AG08395 (cell line): ENCODE measurements at places on chromosomes 5 and 9.

DNA sequence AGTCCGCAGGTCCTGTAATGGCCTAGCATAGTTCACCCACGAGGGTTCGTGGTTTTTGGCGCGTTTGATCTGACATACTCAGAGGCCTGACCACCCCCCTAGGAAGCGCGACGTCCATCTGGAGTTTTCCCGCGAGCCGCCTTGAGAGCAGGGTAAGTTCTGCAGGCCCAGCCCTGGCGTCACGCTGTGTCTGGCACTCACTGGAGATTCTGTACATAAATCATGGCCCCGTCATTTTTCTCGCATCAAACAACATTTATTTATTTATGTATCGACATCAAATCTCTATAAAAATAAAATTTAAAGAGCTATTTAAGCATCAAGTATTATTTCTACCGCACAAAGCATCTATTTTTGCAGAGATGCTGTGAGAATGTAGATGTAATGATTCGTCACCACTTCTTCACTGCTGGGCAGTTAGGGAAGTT is 437 bp upstream of the TRIM41 start:
- no peak for DNase-seq

DNA sequence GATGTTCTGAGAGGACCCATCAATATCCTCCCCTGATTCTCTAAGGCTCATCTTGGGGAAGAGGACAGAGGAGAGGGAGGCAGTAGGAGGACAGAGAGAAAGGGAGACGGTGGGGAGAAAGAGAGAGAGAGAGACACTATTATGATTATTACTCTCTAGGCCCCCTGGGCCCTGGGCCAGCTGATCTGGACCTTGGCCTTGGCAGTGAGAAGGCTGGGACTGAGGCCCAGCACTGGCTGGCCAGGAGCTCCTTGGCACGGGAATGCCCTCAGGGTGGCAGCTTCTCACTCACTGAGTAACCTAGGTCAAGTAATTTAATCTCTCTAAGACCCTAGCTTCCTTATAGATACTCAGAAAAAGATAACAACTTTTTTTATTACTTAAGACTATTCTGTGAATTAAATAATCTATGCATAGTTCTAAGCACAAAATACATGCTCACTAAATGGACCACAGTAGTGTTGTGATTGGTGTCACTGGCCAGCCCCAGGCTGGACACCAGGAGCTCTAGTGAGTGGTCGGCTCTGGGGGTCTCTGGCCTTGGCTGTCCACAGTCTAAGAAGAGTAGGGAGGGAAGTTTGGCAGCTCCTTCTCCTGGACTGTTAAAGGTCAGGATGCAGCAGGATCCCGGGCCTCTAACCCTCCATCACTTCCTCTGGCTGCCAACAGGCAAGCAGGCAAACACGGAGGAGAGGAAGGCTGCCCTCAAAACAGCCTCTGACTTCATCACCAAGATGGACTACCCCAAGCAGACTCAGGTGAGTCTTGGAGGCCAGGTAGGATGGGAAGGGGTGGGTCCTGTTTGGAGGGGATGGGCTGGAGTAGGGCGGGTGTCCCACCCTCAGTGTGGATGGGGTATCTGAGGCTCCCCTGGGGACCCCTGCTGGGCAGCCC is 50.0 kb downstream of the GSN start:
- no peak for DNase-seq

DNA sequence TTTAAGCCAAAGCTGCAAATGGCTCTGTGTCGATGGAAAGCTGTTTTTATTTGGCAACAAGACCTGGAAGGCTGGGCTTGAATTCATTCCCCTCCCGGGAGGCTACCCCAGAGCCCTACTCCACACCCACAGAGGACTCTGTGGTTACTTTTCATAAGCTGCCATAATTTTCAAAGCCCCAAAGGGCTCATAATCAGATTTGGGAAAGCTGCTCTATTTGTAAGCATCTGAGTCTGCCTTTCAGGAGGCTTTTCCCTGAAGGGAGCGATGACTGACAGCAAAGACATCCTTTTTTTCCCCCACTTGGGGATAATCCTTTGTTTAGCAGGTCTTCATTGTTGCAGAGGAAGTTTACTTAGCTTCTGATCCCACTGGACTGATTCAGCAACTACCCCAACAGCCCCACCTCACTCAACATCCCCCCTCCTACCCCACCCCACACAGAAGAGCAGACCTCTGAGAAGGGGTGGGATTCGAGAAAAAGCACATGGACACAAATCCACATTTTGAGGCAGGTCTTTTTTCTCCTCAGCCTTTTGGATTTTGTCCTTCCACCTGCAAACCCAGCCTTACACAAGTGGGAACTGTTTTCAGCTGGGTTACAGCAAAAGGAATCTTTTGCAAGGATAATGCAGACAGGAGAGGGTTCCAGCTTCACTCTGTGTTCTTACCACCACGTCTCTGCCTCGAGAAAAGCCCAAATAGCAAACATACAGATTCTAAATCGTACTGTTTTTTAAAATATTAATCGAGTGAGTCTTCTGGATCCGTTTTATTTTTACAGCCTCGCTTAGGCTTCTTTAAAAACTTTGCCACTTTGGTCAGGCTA is 244.4 kb upstream of the TUT7 start:
- DNase-seq: peak; percentile 23

DNA sequence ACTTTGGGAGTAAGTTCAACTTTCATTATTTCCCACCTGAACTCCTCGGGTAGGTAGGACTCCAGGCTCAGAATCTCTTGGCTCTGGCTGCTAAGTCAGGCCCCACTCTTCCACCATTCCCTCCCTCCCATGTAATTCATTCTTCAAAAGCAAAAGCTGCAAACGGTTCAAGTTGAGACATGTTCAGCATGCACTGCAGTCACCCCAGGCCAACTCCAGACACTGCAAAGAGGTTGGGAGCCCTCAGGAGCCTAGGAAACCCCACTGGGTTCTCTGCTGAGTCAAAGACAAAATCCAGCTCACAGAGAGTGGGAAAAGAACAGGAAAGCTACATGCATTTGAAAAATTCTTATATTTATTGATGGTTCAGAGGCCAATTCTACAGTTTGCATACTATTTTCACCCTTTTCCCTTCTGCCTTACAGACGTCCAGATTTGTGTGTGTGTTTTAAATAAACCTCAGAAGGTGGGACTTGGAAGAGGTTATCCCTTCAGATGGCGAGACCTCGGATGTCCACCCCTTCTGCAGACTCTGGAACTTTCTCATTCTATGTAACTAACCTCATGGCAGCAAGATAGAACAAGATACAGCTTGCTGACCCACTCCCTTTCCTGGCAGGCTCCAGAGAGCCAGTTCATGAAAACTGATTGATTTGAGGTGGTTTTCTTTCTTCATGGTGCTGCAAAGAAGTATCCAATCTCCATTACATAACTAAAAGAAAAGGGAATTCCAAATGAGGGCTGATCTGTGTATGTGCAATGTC is 65.7 kb upstream of the EQTN start:
- no peak for DNase-seq

DNA sequence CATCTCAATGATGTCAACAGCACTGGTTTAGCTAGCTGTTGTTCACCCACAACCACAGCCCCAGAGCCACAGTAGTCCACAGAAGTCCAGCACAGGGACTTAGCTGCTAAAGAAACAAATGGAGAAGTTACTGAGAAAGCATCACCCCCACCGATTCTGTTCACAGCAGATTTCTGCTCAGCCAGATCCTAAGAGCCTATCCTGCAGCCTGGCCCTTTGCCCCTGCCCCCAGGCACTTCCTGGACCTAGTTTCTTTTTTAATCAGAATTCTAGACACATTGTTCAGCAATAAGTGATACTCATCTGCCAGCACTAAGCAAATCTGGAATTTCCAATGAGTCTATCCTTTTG is 7.4 kb downstream of the B4GALT1 start:
- peak; percentile 38 for DNase-seq

DNA sequence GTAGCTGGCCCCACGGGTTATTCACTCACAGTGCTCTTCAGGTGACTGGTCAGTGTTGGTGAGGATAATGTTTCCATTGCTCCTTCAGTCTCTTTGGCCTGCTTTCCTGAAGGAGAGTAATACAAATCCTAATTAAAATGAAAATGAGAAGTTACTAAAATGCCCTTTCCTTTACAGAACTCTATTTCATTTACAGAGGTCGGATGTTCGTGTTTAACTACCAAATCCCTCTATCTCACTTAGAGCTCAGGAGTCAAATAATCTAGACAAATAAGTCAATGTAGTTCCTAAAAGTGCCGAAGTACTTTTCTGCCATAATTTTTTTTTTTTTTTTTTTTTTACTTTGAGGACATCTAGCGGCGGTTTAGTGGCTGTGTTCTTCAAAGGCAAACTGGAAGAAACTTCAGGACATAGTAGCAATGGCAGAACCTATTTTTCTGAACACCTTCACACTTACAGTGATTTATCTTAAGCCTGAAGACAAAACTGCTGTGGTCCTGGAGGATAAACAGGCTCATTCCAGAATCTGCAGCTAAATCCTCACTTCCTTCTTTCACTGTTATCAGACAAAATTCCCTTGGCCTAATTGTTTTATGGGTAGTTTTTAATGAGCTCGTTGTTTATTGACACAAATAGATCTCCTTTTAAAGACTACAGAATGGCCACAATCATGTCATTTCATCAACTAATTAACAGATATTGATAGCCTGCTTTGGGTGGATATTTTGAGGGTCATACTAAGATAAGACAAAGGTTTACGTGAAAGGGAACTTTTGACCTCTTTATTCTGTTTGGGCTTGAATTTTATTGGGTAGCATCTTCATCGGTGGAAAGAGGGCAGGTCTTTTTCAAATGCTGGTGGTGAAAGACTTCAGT is 207.6 kb upstream of the DMRTA1 start:
- DNase-seq: peak; percentile 43

DNA sequence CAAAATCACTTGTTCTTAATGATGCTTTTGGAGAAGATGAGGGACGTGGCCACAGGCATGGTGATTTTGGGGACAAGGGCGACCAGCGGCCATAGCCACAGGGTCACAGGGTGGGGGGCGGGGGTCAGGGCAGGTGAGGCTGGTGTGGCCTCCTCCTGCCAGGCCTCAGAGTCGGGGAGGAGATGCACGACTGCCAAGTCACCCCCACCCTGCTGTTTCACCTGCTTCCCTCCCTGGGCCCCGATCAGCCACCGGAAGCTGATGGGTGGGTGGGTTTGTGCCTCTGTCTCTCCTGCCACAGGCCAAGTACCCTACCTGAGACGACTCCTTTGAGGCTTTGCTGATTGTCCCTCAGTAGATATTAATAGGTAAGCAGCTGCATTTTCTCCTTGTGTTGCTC is 199.3 kb downstream of the PAX5 start:
- no peak for DNase-seq

DNA sequence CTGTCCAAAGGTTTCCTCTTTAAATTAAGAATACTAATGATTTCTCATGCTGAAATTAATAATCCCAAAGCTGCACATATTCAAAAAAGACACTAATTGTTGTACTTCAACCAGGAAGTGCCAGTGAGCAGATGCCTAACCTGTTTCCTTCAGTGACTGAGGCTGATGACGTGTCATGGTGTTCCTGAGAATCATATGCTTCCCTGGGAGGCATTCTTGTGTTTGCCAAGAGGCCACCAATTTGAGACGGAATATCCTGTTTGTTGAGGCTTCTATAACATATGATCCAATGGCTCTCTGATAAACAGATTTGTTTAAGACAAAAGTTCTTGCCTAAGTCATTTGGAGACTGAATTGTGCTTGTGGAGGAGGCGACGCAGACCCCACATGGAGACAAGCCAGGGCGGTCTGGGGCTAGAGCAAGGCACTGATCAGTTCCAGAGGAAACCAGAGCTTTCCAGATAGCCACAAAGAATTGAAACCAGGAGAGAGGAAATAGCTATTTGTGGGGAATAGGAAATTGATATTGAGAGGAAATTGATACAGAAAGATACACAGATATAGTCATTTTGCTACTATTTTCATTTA is 66.4 kb upstream of the ZNF608 start:
- no peak for DNase-seq

GRCh38 chr5:137282216-137282615 is 216.9 kb downstream of the SPOCK1 start:
- no peak for DNase-seq

- DNase-seq: no peak
Measured at GRCh38 chr5:93161661-93162654, 419.1 kb downstream of the NR2F1-AS1 start.

DNA sequence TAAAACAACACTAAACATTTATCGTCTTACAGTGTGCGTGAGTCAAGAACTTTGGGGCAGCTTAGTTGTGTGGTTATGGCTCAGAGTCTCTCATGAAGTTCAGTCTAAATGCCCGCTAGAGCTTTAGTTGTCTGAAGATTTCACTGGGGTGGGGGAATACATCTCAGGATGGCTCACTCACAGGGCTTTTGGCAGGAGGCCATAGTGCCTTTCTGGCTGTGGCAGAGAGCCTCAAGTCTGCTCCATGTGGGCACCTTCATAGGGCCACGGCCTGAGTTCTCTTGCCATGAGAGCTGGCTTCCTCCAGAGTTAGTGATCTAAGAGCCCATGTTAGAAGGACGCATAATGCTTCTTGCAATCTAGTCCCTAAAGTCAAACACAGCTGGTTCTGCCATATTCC is 258.8 kb upstream of the NUDT12 start:
- no peak for DNase-seq

DNA sequence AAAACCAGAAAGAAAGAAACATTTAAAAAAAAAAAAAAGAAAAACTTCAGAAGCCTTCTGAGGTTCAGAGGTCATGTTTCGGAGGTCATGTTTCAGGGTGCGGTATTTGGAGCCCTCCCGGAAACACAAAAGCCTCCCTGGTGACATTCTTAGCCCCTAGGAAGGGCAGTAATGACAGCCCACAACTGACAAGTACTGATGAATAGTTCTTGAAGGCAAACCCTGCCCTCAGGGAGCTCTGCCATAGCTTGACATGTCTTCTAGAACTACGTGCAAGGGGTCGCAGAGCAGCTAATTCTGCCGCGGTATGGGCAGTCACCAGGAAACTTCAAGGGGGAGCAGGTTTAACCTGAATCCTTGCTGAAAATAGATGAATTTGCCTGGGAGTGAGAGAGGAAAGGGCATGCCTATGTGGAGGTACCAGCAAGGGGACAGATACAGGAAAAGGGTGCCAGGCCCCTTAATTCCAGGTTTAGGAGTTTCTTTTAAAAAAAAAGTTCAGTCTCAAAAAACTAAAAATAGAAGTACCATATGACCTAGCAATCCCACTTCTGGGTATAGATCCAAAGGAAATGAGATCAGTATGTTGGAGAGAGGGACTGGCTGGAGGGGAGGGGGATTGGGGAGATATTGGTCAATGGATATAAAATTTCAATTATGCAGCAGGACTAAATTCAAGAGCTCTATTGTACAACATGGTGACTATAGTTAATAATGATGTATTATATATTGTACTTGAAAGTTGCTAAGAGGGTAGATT is 98.4 kb downstream of the C9orf152 start:
- no peak for DNase-seq

GRCh38 chr5:95935553-95936100 is 26.0 kb downstream of the ELL2 start:
- no peak for DNase-seq

DNA sequence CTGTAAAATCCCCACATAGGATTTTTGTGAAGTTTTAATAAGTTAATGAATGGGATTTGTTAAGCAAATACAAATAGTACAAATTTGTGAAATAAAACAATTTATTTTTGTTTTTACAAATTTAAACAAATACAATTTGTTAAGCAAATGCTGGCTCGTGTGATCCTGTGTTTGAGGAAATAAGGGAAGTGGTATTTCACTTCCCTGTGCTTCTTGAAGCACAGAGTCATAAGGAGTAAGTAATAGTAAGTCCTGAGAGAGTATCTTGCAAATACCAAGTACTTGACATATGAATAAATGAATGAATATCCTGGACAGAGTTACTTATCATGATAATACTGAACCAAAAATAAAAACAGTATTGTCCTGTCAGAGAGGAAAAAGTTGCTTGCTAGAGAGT is 9.1 kb downstream of the SMIM3 start:
- no peak for DNase-seq

GRCh38 chr5:135741040-135741439 is 93.4 kb upstream of the SLC25A48 start:
- DNase-seq: no peak

- no peak for DNase-seq
Measured at GRCh38 chr9:127634698-127635097, 22.6 kb downstream of the STXBP1 start.
